ENCODE measurements at places on chromosomes 2 and 18. TPM values are rescaled to one million over a fixed set of nuclear protein-coding genes. Genes with fewer than 3 reads are reported as not detected.
A peak's percentile ranks its signal among the peaks of the same experiment; 100 is the strongest.

DNA sequence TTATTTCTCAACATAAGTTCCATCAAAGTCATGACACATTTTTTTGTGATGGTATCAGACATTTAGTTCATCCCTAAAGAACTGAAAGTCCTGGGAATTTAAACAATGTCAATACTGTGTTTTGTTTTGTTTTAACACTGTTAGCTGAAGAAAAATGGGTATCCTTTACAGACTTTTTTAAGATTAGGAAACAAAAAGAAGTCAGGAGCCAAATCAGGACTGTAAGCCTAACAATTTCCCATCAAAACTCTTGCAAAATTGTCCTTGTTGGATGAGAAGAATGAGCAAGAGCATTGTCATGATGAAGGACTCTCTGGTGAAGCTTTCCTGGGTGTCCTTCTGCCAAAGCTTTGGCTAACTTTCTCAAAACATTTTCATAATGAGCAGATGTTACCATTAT, 69.4 kb downstream of the SRD5A2 start:
- no peak for DNase-seq

- DNase-seq, result no peak
Measured at GRCh38 chr2:138711812-138712211, 68.4 kb downstream of the NXPH2 start.

GRCh38 chr2:41998186-41999127, 49.4 kb upstream of the PKDCC start:
- DNase-seq, result no peak

DNA sequence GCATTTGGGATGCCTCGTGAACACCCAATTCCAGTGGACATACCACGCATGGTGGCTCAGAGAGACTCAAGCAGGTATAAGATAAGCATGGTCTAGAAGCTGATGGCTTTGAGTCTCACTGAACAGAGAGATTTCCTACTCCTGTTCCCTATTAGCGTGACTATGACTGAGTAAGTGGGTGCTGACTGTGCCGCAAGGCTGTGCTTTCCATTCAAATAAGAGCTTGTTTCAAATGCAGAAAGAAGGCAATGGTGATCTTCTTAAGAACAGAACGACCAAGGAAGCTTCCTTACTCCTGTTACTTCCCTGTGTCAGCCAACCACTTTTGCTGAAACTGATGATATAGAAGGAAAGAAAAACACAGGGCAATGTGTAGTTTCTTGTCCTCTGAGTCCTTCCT, 63.5 kb upstream of the IGFBP2 start:
- no peak for DNase-seq

GRCh38 chr2:37827911-37828511, 97.1 kb upstream of the RMDN2 start:
- peak; percentile 49 for DNase-seq

DNA sequence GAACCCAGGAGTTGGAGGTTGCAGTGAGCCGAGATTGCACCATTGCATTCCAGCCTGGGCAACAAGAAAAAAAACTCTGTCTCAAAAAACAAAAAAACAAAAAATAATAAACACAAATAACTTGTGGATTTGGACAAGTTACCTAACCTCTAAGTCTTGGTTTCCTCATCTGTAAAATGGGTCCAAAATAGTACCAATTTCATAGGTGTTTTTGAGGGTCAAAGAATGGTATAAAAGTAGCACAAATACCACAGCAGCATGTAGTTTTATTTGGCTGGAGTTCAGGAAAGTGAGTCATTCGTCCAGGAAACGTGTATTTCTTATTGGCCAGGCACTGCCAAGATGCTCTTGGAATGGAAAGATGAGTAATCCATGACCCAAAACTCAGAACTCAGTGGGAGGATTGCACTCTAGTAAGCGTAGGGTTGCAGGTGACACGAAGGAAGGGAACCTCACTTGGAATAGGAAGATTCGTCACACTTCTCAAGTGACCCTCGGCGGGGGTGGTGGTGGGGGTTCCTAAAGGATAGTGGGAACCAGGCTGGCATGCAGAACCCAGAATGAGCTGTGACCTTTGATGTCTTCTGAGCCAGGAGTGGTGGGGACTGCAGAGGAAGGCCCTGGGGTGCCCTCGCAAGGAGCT, 24.4 kb downstream of the GRHL1 start:
- DNase-seq, result no peak

- DNase-seq, result no peak
Measured at GRCh38 chr2:181805228-181806038, 86.1 kb upstream of the ITPRID2 start.

GRCh38 chr18:9594823-9595596, 19.3 kb downstream of the PPP4R1 start:
- no peak for DNase-seq

GRCh38 chr2:11798701-11799435, 52.4 kb downstream of the LPIN1 start:
- no peak for DNase-seq

DNA sequence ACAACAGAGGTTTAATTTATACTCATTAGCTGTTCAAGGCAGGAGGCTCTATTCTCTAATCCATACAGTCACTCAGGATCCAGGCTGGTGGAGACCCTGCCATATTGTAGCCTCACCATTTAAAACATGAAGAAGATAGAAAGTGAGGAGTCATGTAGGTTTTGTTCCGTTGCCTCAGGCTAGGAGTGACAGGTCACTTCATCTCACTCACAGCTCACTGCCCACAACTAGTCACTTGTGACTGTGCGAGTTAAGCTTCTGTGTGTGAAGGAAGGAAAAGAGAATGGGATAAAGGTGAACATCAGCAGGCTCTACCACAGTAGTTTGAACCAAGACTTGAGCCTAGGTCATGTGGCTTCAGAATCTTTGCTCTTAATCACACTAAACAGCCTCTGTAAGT, 9.0 kb upstream of the IGFBP2 start:
- DNase-seq, result no peak

GRHL1 gene
- total RNA-seq, result 8.3 TPM

NEU2 gene
- not detected for total RNA-seq

All from testis (tissue), 5 donors.